ENCODE measurements at places on chromosomes 16 and 17. TPM values are rescaled to one million over a fixed set of nuclear protein-coding genes. Genes with fewer than 3 reads are reported as not detected.

DPEP1 gene
- not detected for total RNA-seq

SPNS2 gene
- 0.56 TPM for total RNA-seq

KRTAP4-9 gene
- not detected for total RNA-seq

KRTAP4-5 gene
- not detected for total RNA-seq

GRCh38 chr16:87854907-87855683 is 14.2 kb downstream of the SLC7A5 start:
- peaks cover 40% of the 10 kb centered on the region for H3K4me1 ChIP-seq
- no peak overlapping the region for H3K27ac ChIP-seq
- H3K4me3 ChIP-seq: no peak overlapping the region
- DNase-seq: no peak

GRCh38 chr16:78925083-78925767 is 675.3 kb downstream of the MAF start:
- no peaks in the 10 kb centered on the region for H3K4me1 ChIP-seq
- no peaks in the 10 kb centered on the region for H3K36me3 ChIP-seq
- DNase-seq: no peak
- H3K27me3 ChIP-seq: no peaks in the 10 kb centered on the region
- H3K4me3 ChIP-seq: no peak overlapping the region

DNA sequence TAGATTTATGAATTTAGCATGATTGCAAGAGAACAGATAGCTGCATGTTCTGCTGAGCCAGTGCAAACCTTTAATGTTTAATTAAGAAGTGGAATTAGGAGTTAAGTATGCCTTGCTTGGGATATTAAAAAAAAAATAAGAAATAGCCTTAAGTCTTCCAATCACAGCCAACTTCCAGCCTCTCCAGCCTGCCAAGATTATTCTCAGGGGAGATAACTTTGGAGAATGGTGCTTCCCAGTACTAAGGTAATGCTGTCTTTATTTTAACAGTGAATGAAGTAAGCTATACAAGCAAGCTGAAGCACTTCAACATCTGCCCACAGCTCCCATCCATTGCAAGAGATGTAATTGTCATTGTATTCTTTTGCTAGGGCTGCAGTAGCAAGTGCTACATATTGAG is 389.5 kb upstream of the ASIC2 start:
- DNase-seq: no peak
- H3K27me3 ChIP-seq: no peaks in the 10 kb centered on the region
- H3K36me3 ChIP-seq: no peaks in the 10 kb centered on the region
- no peak overlapping the region for H3K27ac ChIP-seq
- no peak overlapping the region for H3K4me3 ChIP-seq
- no peaks in the 10 kb centered on the region for H3K4me1 ChIP-seq

DNA sequence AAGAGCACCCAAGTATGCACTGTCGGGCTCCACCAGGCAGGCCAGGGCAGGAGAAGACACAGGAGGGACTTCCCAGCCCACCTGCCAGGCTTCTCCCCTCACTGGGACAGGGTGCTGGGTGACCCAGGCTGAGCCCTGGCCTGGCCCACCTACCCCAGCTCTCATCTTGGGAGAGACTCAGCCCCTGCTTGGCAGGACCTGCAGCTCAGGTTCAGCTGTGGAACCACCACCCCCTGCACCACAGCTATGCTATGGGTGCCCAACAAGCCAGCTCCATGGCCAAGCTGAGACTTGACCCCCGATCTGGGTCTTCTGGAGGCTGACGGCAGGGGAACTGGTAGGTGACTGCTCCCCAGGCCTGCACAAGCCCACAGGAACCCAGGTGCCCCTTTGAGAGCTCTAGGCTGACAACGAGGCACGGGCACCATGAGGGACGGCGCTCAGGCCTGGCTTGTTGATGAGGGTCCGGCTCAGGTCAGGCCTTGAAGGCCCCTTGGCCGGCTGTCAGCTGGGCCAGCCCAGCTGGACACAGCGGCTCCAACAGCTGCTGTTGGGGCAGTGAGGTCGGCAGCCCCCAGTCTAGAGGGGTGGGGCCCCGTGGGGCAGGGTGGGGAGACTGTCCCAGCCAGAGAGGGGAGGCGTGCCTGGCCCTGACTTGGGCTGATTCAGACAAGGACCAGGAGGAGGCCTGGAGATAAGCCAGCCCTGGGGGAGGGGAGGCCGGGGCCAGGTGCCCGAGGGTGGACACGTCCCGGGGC is 4.6 kb downstream of the RPUSD1 start:
- no peak for DNase-seq
- peaks cover 5% of the 10 kb centered on the region for H3K36me3 ChIP-seq
- H3K27ac ChIP-seq: no peak overlapping the region
- H3K4me1 ChIP-seq: peaks cover 4% of the 10 kb centered on the region
- no peak overlapping the region for H3K4me3 ChIP-seq

DNA sequence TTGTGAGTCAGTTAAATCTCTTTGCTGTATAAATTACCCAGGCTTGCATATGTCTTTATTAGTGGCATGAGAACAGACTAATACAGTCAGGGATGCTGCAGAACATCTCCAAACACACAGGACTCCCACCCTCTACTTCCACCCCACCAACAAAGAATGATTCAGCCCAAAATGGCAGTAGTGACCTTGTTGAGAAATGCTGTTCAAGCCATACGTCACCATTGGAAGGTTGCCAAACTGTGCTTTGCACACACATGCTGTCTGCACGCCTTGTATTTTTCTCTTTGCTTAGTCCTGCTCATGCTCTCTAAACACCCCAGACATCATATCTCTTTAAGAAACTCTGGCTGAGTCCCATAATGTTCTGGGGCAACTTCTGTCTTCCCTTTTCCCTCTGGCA is 589.6 kb downstream of the WWOX start:
- H3K27me3 ChIP-seq: no peaks in the 10 kb centered on the region
- no peaks in the 10 kb centered on the region for H3K4me1 ChIP-seq
- H3K27ac ChIP-seq: no peak overlapping the region
- DNase-seq: no peak
- H3K4me3 ChIP-seq: no peak overlapping the region

DNA sequence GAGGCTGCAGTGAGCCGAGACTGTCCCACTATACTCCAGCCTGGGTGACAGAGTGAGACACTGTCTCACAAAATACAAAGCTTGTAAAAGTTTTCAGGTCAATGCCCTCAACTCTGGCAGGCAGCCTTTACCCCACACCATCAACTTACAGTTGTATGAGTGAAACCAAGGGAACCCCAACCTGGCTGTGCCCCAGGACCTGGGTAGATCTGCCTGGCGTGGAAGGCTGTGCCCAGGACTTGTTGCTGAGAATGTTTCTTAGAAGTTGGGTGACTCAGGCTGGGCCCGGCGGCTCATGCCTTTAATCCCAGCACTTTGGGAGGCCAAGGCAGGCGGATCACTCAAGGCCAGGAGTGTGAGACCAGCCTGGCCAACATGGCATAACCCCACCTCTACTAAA is 7.8 kb downstream of the CES3 start:
- no peak overlapping the region for H3K4me3 ChIP-seq
- H3K27me3 ChIP-seq: no peaks in the 10 kb centered on the region
- H3K27ac ChIP-seq: no peak overlapping the region
- DNase-seq: no peak

- DNase-seq: no peak
- no peaks in the 10 kb centered on the region for H3K36me3 ChIP-seq
- no peak overlapping the region for H3K27ac ChIP-seq
- H3K4me3 ChIP-seq: no peak overlapping the region
- H3K27me3 ChIP-seq: no peaks in the 10 kb centered on the region
- H3K4me1 ChIP-seq: no peaks in the 10 kb centered on the region
Measured at GRCh38 chr16:66166490-66166889, 200.0 kb upstream of the CDH5 start.

- DNase-seq: no peak
- no peaks in the 10 kb centered on the region for H3K27me3 ChIP-seq
- peaks cover 24% of the 10 kb centered on the region for H3K4me1 ChIP-seq
- H3K36me3 ChIP-seq: no peaks in the 10 kb centered on the region
Measured at GRCh38 chr17:75400326-75400939, 5.0 kb downstream of the GRB2 start.

- H3K4me1 ChIP-seq: no peaks in the 10 kb centered on the region
- H3K4me3 ChIP-seq: no peak overlapping the region
- H3K36me3 ChIP-seq: no peaks in the 10 kb centered on the region
- H3K27me3 ChIP-seq: no peaks in the 10 kb centered on the region
Measured at GRCh38 chr16:79887541-79888540, 287.3 kb upstream of the MAF start.

GRCh38 chr17:82316651-82317393 is 586 bp downstream of the CD7 start:
- H3K27ac ChIP-seq: no peak overlapping the region
- H3K27me3 ChIP-seq: no peaks in the 10 kb centered on the region
- no peak overlapping the region for H3K4me3 ChIP-seq
- no peaks in the 10 kb centered on the region for H3K36me3 ChIP-seq

DNA sequence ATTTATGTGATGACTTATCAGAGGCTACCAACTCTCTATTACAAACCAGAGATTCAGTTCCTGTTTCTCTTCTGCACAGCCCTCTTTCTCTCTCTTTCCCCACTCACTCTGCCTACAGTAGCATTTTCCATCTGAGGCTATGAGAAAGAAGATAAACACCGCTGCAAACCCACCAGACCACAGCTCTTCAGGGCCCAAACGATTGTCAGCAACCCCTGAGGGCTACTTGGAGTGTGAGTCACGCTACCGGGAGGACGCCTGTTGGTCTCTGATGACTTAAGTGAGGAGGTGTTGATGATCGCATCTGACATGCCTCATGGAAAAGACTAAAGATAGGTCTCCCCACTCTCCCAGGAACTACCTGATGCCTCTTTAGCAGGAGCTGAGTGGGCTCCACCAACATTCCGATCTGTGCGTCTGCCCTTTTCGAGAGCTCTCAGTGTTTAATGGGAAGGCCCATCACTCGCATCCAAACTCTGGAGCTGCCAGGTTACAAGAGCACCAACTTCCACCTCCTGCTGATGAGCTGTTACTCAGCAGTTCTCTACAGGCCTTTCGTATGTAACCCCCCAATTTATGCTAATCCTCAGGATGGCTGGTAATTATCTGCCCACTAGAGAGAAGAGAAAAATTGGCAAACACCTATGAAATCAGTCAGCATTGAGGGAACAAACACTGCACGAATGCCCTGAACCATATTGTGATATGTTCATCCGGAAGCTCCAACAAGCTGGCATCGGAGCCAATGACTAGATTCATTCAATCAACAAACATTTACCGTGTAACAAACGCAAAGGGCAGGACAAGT is 9.2 kb downstream of the GRIN2A start:
- no peaks in the 10 kb centered on the region for H3K4me1 ChIP-seq
- no peak overlapping the region for H3K4me3 ChIP-seq
- H3K27ac ChIP-seq: no peak overlapping the region
- H3K36me3 ChIP-seq: no peaks in the 10 kb centered on the region
- DNase-seq: peak; percentile 4

DNA sequence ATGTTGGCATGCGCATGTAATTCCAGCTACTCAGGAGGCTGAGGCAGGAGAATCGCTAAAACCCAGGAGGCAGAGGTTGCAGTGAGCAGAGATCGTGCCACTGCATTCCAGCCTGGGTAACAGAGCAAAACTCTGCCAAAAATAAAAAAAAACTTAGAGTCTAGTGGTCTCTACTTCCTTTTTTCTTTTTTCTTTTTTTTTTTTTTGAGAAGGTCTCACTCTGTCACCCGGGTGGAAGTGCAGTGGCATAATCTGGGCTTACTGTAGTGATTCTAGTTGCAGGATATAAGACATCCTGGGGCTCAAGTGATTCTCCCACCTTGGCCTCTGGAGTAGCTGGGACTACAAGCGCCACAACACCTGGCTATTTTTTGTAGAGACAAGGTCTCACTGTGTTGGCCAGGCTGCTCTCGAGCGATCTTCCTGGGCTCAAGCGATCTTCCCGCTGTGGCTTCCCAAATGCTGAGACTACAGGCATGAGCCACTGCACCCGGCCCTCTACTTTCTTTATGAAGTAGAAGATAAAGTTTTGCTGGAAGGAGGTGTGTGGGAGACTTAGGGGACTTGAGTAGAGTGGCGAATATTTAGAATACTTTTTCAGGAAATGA is 47.9 kb upstream of the TAOK1 start:
- no peak overlapping the region for H3K4me3 ChIP-seq
- no peaks in the 10 kb centered on the region for H3K27me3 ChIP-seq
- no peak overlapping the region for H3K27ac ChIP-seq
- no peaks in the 10 kb centered on the region for H3K4me1 ChIP-seq
- no peaks in the 10 kb centered on the region for H3K36me3 ChIP-seq

GRCh38 chr17:72928454-72929136 is 163.9 kb downstream of the SLC39A11 start:
- H3K27ac ChIP-seq: no peak overlapping the region
- DNase-seq: no peak
- H3K4me1 ChIP-seq: peaks cover 6% of the 10 kb centered on the region
- no peaks in the 10 kb centered on the region for H3K27me3 ChIP-seq
- no peak overlapping the region for H3K4me3 ChIP-seq

GRCh38 chr17:43907998-43908721 is 824 bp upstream of the MPP2 start:
- H3K4me1 ChIP-seq: no peaks in the 10 kb centered on the region
- no peak overlapping the region for H3K27ac ChIP-seq
- H3K36me3 ChIP-seq: no peaks in the 10 kb centered on the region
- H3K27me3 ChIP-seq: peaks cover 18% of the 10 kb centered on the region
- H3K4me3 ChIP-seq: no peak overlapping the region

All from GM12878 (cell line).